ENCODE measurements at places on chromosomes 7 and 10.

DNA sequence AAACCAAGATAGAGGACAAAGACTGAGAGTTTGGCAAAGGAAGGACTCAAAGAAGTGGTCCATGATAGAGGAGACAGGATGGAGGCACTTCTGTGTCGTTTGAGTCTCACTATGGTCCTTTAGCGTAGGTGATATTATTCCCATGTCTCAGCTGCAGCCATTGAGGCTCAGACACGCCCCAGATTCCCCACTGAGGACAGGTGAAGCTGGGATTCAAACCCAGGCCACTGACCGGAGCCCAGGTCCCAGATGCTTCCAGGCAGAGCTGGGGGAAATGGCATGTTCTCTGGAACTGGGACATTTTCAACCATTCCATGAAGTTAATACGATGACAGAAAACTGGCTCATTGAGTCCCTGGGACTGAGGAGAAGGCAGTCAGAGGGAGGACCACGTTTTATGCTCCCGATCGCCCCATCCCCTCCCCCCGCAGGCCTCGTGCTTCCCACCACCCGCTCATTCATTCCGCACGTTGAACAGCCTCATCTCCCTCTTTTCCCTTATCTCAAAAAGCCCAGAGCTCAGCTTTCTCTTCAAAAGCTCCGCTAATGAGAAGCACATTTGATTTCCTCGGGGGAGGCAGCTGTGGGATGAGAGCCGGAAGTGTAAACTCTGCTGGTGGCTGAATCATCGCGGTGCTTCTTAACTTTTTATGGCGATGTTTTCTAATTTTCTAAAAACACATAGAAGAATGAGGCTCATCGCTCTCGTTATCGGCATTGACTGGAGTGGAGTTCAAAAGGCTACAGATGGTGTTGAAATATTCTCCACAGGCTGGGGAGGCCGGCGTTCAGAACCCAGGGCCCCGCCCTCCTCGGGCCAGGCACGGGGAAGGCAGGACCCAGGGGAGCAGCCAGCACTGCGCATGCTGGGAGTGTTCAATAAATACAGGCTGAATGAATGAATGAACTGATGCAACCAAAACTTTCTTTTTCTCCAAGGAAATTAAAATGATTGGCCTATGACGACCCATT is 64.0 kb downstream of the OAT start:
- no peak for DNase-seq
- no peaks in the 10 kb centered on the region for H3K36me3 ChIP-seq
- no peaks in the 10 kb centered on the region for H3K27me3 ChIP-seq

GRCh38 chr7:36563706-36564327 is 160.5 kb downstream of the AOAH start:
- H3K27me3 ChIP-seq = no peaks in the 10 kb centered on the region
- H3K36me3 ChIP-seq = no peaks in the 10 kb centered on the region
- H3K27ac ChIP-seq = no peak overlapping the region
- no peaks in the 10 kb centered on the region for H3K4me1 ChIP-seq
- DNase-seq = no peak
- no peak overlapping the region for H3K4me3 ChIP-seq

DNA sequence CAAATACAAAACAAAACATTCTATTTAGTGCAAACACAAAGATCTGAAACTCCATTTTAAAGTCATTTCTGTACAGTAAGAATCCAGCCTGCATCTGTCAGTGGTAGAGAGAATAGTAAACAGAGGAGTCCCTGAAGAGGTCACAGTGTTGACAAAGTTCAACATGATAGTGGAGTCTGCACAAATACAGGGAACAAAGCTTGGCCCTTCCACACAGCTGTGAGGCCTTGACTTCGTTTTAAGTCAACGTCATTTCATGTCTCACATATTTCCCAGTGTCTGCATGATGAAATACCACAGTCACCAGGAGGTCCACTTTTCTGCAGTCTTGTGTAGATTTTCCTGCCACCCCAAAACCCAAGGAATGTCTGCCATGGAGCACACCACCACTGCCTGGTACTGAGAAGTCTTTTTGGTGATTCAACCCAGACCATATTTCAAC is 33.0 kb downstream of the CYP26A1 start:
- H3K4me1 ChIP-seq = no peaks in the 10 kb centered on the region
- no peaks in the 10 kb centered on the region for H3K27me3 ChIP-seq
- H3K27ac ChIP-seq = no peak overlapping the region
- no peak for DNase-seq
- H3K4me3 ChIP-seq = no peak overlapping the region

GRCh38 chr10:3647074-3647473 is 137.9 kb downstream of the KLF6 start:
- H3K4me3 ChIP-seq = no peak overlapping the region
- H3K27ac ChIP-seq = no peak overlapping the region
- no peaks in the 10 kb centered on the region for H3K4me1 ChIP-seq
- no peaks in the 10 kb centered on the region for H3K36me3 ChIP-seq
- no peak for DNase-seq
- no peaks in the 10 kb centered on the region for H3K27me3 ChIP-seq
